ENCODE measurements at places on chromosomes 2 and 18. TPM values are rescaled to one million over a fixed set of nuclear protein-coding genes. Genes with fewer than 3 reads are reported as not detected.

Gene LYG1
- 1.8 TPM for total RNA-seq

GRCh38 chr2:17605696-17606095 is 65.2 kb downstream of the VSNL1 start:
- DNase-seq = no peak

DNA sequence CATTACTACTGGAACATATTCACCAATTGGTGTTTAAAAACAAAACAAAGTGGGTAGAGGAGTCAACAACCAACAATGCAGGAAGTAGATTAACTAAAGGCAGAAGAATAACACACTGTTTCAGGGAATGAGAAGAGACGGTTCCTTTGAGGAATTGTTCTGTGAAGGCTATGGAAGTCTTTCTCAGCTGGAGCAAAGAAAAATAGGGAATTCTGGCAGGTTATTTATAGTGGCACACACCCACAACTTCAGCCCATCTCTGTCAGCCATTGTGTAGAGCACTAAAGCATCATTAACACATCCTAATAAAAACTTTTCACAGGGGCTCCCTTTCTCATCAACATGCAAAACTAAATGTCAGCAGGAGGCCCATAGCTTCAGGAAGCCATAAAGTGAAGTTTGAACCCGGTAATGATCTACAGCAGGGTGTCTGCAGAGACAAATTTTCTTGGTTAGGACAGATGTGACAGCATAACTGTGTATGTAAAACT is 113.6 kb downstream of the CDH2 start:
- no peak for DNase-seq

GRCh38 chr2:207337234-207338219 is 171.8 kb upstream of the KLF7 start:
- no peak for DNase-seq

GRCh38 chr18:3455907-3456685 is 6.1 kb downstream of the TGIF1 start:
- no peak for DNase-seq

DNA sequence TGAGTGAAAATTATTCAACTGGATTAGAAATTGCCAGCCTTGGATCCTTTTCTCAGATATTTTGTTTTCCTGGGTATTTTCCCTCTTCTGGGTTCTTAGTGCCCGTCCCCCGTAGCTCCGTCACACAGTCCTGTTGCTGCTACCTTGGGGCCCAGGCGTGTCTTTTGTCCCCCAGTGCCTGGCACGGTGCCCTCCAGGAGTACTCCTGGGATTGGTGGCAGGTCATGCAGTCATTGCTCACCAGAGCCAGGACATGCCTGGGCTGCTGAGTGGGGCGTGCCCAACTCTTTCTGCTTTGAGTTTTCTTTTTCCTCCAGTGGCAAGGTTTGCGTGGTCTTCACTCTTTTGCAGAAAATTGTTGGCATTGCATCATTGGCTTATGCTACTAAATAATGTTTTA is 275.2 kb downstream of the AGAP1 start:
- no peak for DNase-seq

- DNase-seq = no peak
Observed at GRCh38 chr2:27884601-27885000, 5.6 kb downstream of the RBKS start.
